ENCODE measurements at places on chromosomes 7 and 10. TPM values are rescaled to one million over a fixed set of nuclear protein-coding genes. Genes with fewer than 3 reads are reported as not detected.

The CALML5 gene
- not detected for total RNA-seq

GRCh38 chr7:69062020-69062765 lies 536.1 kb upstream of the AUTS2 start:
- no peak for ATAC-seq

- no peak for ATAC-seq
Measured at GRCh38 chr7:70360557-70360956, 762.3 kb downstream of the AUTS2 start.

- ATAC-seq = peak; percentile 86
Measured at GRCh38 chr10:43816351-43817321, 168.0 kb upstream of the ZNF32 start.

GRCh38 chr7:31816810-31817209 lies 129.8 kb downstream of the PPP1R17 start:
- ATAC-seq = no peak

DNA sequence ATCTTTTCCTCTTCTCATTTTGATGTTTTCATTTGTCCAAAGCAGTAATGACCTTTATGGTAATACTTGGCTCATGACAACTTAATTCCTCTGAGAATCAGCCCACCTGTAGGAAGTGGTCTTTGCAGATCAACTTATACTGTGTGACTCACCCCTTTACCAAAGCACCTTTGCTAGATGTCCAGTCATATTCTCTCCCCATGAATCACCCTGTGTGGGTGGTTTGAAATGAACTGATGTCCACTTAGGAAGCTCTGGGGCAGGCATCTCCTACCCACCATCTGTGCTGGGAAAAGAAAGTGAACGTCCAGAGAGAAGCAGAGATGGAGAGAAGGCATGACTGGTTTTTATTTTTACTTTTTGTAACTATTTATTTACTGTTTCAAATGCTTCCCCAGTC lies 410.3 kb downstream of the KIF20B start:
- no peak for ATAC-seq

GRCh38 chr7:105387508-105388355 lies 989 bp downstream of the SRPK2 start:
- ATAC-seq = peak; percentile 58

GRCh38 chr10:19480353-19480752 lies 335.9 kb upstream of the PLXDC2 start:
- ATAC-seq = no peak

GRCh38 chr10:31584876-31585275 lies 265.9 kb downstream of the ZEB1 start:
- ATAC-seq = no peak

- ATAC-seq = no peak
Measured at GRCh38 chr7:64558781-64559180, 4.1 kb downstream of the ZNF680 start.

DNA sequence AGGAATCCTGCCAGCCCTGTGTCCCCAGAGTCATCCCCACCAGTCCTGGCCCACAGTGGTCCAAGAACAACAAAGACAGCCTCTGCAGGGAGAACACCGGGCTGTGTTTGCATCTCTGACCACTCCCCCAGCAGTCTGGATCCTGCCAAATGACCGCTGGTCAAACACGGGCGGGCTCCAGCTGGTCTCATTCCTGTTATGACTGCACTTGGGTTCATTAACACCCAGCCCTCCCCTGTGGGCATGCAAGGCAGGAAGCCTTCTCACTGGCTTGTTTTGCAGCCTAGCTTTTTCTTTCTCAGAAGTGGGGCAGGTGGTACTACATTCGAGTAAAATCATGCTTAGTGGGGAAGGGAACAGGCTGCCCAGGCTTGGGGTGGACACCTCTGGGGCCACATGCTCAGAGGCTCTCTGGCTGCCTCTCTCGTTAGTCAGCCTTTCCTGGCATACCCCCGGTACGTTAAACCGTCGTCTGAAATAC lies 190.0 kb downstream of the PLXNA4 start:
- peak; percentile 76 for ATAC-seq

GRCh38 chr10:130964771-130965170 lies 346.8 kb downstream of the TCERG1L start:
- ATAC-seq = no peak

DNA sequence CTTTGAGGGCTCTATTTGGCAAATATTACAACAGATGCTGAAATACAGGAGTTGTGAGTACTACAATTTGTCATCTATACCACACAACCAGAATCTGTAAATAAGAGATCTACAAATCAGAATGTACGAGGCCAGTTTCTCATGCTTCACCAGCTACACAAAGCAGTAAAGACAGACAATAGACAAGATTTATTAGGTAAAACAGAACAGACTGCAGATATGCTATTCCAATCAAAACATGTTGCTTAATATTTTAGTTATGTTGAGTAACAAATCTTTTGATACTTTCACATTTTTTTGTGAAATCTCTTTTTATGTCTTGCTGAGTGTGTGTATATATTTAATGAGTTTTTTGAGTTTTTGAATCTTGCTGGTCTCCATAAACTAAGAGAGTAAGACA lies 109.1 kb downstream of the CHCHD3 start:
- no peak for ATAC-seq

Measured in gastroesophageal sphincter (tissue), 4 donors.